Stimulated activated CD8-positive, alpha-beta memory T cell treated with anti-CD3 and anti-CD28 coated beads, Interleukin-12 subunit alpha, Interleukin-12 subunit beta, amount 100 ng/mL, for 4 hours (primary cell): ENCODE measurements at places on chromosomes 13 and 19.

DNA sequence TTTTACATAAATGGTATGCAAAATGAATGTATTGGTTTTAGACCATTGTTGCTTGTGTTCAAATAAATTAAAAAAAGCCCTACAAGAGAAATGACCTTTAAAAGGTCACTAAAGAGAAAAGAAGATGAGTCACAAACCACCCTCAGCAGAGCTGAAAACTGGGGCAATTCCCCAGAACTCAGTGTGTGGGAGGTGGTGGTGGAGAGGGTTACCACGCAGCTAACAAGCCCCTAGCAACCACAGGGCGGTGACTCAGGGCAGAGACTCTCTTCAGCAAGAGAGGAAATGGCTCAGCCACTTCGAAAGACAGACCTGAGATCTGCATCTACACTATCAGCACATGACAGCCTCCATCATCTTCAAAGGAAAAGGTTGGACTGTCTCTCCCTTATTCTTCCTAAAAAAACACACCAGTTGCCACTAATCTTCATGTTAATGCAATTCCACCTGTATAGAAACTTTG lies 29.4 kb upstream of the NDFIP2 start:
- peak; percentile 78 for DNase-seq

- no peak for DNase-seq
Observed at GRCh38 chr13:29877456-29878078, 27.1 kb upstream of the UBL3 start.

- peak; percentile 96 for DNase-seq
Observed at GRCh38 chr19:6279931-6280591, at the start of gene MLLT1. TSS of gene MLLT1 (minus strand) at chr19:6279975. CDS start at chr19:6279784, 191 bp downstream.

GRCh38 chr13:92224052-92224821 lies 825.8 kb downstream of the GPC5 start:
- DNase-seq: no peak

GRCh38 chr19:54465426-54466109 lies 2.0 kb upstream of the LENG9 start:
- DNase-seq: no peak

GRCh38 chr19:56933014-56933705 lies 92.6 kb upstream of the PEG3 start:
- no peak for DNase-seq

DNA sequence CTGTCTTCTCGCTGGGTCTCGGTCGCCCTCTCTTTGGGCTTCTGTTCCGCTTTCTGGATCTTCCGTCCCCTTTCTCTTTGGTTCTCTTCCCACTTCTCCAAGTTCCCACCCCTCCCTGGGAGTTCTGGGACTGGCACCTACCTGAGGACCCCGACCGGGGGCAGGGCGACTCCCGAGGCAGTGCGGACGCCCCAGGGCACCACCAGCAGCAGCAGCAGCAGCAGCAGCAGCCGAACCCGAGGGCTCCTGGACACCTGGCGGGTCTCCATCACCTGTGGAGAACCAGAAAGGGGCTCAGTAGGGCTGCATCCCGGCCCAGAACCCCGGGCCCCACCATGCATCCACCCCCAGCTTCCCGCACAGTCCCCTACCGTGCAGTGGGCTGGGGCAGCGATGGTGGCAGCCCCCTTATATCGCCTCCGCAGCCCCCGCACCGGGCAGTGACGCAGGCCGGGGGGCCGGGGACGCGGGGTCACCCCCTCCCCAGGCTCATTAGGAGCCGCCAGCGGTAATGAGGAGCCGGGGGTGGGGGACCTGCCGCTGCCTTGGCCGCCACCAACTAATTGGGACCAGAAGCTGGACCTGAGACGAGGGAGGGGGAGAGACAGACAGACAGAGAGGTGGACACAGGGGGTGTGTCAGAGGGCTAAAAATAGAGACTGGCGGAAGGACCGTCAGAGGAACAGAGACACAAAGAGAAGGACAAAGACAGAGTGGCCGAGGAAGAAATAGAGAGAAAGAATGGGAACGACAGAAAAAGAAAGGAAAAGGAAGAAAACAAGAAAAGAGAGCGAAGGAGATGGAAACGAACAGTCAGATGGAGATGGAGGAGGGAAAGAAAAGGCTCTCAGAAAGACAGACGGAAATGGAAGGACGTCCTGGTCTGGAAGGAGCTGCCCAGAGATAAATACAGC lies at the start of gene PTH2:
TSS of gene PTH2 (minus strand) at position 371 of the 914 bp plus-strand sequence. CDS start at position 269, 102 bp downstream.
- DNase-seq: no peak

DNA sequence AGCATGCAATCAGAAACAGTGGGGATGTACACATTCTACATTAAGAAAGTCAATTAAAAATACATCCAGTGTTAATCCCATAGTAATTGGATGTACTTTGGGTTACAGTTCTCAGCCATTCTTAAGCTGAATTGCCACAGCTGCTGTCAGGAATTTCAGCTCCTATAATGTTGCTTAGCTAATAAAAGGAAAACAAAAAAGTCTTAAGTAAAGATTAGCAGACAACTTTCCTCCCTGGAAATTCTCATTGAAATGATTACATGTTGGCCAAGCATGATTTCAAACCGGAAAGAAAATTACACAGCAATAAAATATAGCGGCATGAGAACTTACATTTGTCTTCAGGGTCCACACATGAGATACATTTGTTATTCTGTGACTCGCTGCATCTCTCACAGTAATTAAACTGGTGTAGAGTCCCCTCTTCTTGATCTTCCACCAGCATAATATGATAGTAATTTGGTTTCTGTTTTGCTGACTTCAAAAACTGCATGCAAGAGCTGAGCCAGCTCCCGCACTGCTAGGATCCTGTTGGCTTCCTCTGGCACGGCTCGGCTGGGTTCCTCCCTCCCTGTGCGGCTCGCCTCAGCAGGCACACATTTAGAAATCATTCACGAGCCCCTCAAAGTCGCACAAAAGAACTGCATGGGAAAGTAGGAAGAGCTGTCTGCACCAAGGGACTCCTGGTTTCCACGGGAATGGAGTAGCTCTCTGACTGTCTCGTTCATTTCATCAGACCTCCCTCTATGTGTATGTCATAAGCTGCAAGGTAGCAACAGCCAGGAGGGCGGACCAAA lies at the start of gene HTR2A:
TSS of gene HTR2A (minus strand) at position 713 of the 797 bp plus-strand sequence. CDS start 1,147 bp downstream, outside the sequence.
- DNase-seq: no peak

DNA sequence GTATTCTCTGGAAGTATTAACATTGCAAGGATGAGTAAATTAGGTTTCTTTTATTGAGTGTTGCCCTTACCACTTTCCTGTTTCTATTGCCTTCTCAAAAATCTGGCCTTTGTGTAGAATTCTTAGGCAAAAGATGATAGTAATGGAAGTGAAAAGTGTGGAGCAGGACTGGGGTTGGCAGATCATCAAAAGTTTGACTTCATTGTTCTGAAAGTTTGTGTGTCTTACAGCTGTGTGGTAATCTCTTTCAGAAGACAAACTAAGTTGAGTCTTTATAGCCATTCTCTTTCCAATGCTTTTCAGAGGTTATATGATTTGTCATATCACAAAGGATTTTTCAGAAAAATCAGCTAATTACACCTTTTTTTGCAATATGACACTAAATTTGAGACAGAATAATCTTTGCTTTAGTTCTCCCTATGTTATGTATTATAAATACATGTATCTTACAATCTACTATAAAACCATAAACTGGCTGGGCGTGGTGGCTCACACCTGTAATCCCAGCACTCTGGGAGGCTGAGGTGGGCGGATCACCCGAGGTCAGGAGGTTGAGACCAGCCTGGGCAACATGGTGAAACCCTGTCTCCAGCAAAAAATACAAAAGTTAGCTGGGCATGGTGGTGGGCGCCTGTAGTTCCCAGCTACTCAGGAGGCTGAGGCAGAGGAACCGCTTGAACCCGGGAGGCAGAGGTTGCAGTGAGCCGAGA lies 8.7 kb upstream of the KCNRG start:
- DNase-seq: no peak

DNA sequence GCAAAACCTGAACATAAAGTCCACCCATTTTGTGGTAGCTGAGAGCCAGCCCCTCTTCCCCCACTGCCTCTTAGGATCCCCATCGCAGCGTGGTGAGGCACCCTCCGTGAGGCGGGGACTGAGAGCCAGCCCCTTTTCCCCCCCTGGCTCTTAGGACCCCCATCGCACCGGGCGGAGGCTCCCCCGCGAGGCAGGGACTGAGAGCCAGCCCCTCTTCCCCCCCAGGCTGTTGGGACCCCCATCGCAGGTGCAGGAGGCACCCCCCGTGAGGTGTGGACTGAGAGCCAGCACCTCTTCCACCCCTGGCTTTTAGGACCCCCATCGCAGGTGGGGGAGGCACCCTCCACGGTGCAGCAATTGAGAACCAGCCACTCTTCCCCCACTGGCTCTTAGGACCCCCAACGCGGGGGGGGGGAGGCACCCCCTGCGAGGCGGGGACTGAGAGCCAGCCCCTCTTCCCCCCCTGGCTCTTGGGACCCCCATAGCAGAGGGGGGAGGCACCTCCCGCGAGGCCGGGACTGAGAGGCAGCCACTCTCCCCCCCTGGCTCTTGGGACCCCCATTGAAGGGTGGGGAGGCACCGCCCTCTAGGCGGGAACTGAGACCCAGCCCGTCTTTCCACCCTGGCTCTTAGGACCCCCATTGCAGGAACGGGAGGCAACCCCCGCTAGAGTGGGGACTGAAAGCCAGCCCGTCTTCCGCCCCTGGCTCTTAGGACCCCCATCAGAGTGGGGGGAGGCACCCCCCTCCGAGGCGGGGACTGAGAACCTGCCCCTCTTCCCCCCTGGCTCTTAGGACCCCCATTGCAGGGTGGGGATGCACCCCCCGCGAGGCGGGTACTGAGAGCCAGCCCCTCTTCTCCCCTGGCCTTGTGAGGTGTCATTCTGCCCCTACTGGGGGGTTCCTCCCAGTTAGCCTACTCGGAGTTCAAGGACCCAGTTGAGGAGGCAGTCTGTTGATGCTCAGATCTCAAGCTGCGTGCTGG lies 366.4 kb upstream of the SPRY2 start:
- DNase-seq: no peak

DNA sequence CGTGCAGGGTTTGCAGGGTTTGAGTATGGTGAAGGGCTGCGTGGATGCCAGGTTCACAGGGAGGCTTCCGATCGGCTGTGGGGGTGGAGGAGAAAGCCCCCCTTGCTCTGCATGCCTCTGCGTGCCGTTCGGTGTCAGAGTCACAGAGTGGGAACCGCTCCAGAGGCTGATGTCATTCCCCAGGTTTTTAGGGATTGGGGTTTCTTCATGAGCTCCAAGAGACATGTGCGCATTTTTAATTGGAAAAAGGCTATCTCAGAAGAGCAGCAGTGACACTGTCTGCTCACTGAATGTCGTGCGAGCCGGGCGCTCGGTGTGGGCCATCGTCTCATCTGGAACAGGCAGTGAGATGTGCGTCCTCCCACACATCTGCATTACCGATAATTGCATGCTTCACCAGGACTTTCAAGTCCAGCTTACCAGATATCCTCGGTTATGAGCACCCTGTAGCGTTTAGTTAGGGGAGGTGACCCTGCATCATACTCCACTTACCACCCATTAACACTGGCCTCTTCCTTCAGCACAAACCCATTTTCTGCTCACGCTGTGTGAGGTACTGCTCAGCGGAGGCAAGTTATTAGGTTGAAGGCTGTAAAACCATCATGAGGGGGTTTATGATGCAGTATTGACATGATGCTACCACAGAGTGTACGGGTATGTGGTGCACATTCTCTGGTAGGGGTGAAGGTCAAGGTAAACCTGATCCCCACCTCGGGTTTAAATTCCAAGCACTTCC lies 1.7 kb downstream of the MCF2L start:
- no peak for DNase-seq

GRCh38 chr13:59034198-59034597 lies 1129.5 kb downstream of the DIAPH3 start:
- no peak for DNase-seq

DNA sequence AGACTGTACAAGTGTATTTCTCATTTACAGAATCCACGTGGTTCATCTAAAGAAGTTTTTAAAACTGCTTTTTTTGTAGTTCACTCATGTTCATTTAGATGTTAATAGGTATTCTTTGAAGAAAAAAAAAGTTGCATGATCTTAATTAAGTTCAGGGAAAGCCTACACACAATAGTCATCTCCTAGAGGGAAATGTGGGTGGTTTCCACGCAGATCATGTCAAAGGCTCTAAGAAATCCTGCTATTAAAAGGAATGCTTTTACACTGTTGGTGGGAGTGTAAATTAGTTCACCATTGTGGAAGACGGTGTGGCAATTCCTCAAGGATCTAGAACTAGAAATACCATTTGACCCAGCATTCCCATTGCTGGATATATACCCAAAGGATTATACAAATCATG lies 312.3 kb downstream of the GPC5 start:
- DNase-seq: no peak

DNA sequence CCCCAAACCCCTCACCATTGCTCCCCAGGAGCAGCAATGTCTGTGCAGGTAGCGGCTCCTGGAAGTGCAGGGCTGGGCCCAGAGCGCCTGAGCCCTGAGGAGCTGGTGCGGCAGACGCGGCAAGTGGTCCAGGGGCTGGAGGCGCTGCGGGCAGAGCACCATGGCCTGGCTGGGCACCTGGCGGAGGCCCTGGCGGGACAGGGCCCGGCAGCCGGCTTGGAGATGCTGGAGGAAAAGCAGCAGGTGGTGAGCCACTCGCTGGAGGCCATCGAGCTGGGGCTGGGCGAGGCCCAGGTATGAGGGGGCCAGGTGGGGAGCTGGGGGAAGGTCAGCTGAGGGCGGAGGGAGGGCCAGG lies 4.9 kb downstream of the KLC3 start:
- no peak for DNase-seq

DNA sequence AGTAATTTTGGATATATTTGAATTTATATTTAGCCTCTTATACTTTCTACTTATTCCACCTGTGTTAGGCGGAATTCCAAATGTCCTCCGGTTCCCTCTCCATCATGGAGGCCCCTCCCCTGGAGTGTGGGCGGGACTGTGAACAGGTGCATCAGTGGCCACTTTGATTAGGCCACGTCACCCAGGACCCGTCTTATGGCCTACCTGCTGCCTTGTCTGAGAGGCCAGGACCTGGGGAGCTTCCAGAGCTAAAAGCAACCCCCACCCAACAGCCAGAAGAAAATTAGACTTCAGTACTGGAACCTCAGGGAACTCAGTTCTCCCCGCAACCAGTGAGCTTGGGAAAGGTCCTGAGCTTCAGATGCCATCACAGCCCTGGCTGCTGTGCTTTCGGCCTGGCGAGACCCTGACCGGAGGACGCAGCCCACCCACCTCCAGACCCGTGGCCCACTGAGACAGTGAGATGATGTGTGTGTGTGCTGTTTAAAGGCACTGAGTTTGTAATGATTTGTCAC lies 200.2 kb upstream of the SOX1 start:
- no peak for DNase-seq
